Left ventricle myocardium inferior (tissue), 1 donor: ENCODE measurements at places on chromosomes 2 and 18.
A peak's percentile ranks its signal among the peaks of the same experiment; 100 is the strongest.

GRCh38 chr2:123245156-123245555 is 779.9 kb upstream of the CNTNAP5 start:
- no peak for DNase-seq

DNA sequence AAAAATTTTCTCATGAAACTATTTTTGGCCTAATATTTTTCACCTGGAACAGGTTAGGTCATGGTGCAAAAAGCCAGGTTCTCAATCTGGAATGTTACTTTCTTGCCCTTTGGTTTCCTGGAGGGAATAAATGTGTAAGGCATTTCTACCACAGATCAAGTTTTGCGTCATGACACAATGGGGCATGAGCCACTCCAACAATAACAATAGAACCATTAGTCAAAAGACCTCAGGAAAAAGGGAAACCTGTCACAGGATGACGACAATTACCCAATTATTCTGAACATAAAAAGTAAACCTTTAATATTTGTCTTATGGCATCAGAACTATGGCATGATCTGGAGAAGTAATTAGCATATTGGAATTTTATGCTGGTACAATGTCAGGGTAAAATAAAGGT is 88.2 kb upstream of the HNRNPA3 start:
- DNase-seq: no peak

DNA sequence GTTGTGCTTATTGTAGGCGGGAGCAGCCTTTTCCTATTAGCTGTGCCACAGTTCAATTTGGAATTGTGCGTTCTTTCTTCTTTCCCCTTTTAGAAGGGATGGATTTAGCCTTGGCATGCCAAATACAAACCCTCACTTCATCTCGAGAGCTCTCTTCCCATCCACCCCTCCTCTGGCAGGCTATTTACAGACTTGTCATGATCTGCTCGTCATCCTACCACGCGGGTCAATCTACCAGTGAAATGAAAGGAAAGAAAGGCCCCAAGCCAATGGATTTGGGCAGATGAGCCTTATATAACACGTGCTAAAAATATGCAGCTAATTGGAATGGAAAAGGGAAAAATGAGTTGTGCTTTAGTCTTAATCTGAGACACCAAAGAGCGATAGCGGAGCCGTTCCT is 277.5 kb downstream of the PRKCE start:
- peak; percentile 25 for DNase-seq

DNA sequence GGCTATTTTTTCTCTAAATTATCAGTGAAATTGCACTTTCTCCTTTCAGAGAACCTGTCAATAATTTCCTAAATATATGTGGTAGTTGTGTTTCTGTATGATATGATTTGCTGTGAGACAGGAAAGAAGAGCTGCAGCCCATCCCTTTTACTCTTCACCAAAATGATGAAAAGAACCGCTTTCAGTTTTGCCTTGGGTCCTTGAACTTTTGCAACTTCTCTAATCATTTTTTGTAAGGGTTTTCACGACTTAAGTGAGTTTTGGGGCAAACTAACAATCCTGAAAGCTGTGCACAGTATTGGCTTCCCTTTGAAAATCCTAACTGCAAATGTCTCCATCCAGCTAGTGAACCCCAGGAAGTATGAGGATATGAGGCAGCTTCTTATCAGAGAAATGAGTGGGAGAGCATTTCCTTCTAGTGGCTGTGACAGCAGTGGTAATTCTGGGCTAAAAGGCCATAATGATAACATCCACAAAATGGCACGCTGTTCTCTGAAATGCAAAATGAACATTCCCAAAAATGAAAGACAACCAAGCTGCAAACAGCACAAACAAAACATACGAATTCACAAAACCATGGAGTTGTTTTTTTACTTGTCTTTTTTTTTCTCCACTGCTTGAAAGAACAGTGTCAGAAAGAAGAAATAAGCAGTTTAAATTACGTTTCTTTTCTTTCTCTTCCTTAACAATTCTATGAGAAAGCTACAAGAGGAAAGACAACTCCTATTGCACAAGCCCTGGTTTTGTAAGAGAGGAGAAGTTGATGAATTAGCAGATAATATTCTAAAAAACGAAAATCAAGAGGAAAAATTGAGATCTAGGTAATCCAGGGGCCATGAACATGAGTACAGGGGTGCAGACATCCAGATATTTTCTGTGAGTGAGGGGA is 1291.6 kb upstream of the ZEB2 start:
- no peak for DNase-seq

GRCh38 chr2:51218047-51218446 is 186.1 kb upstream of the NRXN1 start:
- DNase-seq: no peak
